ENCODE measurements at places on chromosomes 12 and 14. TPM values are rescaled to one million over a fixed set of nuclear protein-coding genes. Genes with fewer than 3 reads are reported as not detected.

GRCh38 chr14:36316131-36316530 lies 4.3 kb downstream of the MBIP start:
- DNase-seq, result no peak

DNA sequence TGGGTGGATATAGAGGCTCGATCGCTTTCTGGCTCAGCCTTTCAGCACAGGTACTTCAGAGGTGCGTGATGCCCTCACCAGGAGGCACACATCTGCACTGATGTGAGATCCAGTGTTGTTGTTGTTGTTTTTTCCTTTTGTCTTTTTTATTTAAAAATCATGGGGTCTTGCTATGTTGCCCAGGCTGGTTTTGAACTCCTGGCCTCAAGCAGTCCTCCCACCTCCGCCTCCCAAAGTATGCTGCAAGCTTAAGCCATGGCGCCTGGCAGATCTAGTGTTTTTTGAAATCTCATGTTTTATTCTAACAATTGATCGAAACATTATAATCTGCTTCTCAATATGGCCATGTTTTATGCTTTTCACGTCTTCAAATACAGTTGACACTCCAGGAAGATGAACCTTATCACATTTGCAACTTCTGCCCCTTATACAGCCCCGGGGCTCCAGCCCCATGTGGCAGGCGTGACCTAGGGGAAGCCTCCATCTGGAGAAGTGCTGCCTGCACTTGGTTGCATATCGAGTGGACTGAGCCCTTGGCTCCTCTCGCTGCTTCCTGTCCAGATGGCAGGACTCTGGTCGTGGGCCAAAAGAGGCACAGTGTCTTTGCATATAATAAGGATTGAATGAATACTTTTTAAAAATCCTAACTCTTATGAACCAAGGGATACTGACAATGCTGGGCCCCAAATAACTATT lies 71.7 kb downstream of the TRAF3 start:
- DNase-seq, result peak; percentile 79

DNA sequence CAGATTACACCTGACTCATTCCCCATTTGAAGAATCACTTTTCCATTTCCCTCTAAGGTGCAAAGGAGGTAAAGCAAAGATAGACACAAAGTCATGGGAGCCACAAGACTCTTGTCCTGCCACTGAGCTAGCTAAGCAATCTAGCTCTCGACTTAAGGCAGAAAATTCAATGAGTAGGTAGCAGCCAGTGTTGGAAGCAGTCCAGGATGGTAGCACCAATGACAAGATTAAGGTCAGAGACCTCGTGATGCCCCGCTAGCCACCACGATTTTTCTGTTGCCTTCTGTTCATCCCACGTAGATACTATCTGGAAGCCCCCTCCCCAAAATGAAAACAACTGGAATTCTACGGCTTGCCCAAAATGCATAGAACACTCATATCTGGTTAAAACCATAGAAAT lies 1.4 kb downstream of the VAMP1 start:
- no peak for DNase-seq

GRCh38 chr12:92357584-92358261 lies 212.1 kb upstream of the BTG1 start:
- no peak for DNase-seq

GRCh38 chr12:16285586-16285985 lies 8.1 kb upstream of the SLC15A5 start:
- DNase-seq, result no peak

- DNase-seq, result peak; percentile 87
These were observed 45.3 kb upstream of the ANO6 start for GRCh38 chr12:45170456-45171042.

DNA sequence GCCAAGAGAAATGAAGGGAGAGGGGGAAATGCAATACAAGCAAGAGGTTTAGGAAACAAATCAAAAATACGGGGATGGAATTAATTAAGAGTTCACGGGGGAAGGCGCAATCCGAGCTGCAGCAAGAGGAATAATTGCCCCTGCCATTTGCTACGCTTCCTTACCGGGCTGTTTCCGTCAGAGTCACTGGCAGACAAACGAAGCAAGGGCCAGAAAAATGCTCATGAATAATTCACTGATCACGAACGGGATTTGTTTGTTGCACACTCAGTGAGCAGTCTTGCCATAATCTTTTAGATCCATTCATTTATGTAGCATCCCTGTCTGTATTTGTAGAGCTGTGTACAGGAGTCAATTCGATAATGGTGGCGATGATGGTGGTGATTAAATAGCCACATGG lies 39.0 kb downstream of the PLXNC1 start:
- DNase-seq, result no peak

GRCh38 chr12:55830601-55831446 lies 1.4 kb upstream of the DNAJC14 start:
- peak; percentile 93 for DNase-seq

DNA sequence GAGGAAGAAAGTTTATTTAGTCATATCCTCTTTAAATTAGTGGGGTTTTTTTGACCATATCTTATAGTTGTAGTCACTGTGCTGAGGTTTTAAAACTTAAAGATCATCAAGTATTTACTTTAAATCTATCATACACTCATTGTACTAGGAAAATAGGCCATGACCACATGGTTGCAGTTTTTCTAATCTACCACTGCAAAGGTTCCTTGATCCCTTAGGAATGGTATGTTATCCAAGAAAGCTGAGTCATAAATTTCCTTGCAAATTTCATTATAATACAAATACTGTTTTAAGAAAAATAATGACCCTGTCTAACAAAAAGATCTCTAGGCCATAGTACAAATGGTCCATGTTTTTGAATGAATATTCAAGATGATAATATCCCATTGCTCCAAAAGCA lies 74.7 kb downstream of the DBX2 start:
- no peak for DNase-seq

DNA sequence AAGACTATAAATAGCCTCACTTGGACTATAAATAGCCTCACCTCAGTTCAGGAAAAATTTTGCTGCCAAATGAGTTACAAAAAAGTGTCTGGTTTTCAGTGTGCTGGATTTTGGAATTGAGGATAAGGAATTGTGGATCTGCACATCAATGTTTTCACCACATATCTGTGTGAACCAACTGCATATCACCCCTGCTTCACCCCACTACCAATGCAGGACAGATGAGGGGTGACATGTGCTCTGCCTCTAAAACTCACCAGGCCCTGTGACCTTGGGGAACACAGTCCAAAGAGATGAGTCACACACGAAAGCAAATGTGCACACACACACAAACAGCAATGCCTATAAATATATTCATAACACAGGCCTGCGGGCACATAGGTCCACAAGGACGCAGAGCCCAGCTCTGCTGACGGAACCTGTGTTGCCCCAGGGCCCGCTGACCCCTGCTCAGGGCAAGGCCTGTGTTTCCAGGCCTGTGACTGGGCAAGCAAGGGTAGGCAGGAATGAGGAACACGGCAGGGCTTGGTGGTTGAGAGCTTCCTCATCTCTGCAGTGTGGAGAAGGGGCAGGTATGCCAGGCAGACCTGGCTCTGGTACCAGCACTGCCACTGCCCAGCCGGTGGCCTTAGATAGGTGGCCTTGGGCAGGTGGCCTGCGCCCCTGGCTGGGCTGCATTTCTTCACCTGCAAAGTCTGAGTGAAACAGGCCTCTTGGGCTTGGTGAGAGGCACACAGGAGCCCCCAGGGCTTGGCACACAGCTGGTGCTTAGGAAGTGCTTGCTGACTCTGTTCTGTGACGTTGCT lies 82.4 kb downstream of the ARL6IP4 start:
- DNase-seq, result no peak

Gene CFAP251
- total RNA-seq, result 0.61 TPM

Gene TEX52
- total RNA-seq, result not detected

Gene RNASE12
- not detected for total RNA-seq

Gene SIX4
- total RNA-seq, result 2.1 TPM

Gene RGS6
- total RNA-seq, result 38.2 TPM

All from right cardiac atrium (tissue), 5 donors.